ENCODE measurements at places on chromosomes 16 and 17.
A peak's percentile ranks its signal among the peaks of the same experiment; 100 is the strongest.

DNA sequence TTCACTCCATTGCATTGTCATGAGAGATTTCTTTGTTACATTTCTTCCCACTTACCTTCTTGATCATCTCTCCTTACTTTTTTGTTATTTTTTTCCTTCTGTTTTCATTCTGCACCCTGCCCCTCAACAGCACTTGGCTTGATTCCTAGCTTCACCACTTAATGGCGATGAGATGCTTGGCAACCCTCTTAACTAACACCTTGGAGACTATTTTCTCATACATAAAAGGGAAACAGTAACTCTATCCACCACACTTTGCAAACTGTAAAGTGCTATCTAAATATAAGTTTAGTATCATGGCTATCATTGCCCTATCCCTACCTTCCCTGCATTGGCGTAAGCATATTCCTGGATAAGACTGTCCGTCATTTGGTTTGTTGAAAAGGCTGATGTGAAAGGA, 177.3 kb downstream of the SHISA6 start:
- no peak for DNase-seq

DNA sequence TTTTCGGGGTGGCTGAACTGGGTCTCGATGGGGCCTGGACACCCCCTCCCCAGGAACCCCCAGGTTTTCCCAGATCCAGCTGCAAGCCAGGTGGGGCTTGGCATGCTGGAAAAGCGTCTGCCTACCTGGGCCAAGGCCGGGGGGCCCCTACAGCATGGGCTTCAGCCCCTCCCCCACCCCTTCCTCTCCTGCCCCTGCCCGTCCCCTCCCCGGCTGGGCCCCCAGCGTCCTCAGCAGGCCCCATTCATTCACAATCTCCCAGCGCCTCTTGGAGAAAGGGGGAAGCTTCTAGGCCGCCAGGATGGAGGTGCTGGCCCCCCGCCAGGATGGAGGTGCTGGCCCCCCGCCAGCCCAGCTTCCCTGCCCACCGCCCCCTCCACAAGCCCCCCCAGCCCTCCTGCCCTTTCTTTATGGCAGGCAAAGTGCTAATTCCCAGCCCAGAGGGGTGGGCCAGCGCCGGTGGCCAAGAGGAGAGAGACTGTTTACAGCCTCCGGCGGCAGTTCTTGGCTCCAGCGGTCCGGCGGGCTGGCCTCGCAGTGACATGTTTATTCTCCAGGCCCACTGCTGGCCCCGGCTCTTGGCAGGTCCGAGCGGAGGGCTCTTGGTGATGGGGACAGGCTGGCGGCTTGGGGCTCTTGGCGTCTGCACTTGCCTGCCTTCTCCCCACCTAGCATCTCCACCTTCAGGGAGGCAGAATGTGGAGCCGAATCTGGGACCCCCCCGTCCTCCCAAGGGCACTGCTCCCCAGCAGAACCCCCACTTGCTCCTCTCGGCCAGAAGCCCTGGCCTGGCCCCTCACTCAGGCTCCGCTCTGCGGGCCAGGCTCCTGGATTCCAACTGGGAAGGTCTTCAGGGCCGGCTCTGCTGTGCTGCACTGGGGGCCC, 94.4 kb upstream of the CIBAR2 start:
- DNase-seq: no peak

- DNase-seq: no peak
Observed at GRCh38 chr16:50393416-50393815, 24.6 kb upstream of the BRD7 start.

DNA sequence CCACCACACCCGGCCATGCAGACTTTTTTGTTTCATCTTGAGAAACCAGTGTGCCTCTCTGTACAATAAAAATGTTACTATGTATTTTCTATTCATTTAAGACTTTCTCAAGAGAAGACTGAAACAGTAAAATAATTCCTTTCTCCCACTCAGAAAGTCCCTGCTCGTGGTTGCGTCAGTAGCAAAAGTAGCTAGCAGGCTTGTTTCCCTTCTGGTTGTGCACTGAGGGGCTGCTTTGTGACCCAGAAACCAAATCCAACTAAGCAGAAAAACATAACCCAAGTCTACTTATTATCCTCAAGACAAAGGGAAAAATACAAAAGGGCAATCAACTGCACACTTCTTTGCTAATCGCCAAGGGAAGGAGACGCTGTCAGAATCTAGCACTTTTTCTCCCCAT, 3.4 kb upstream of the PNPO start:
- peak; percentile 18 for DNase-seq

- DNase-seq: no peak
Observed at GRCh38 chr16:60166111-60166510, 1432.0 kb upstream of the GOT2 start.

- no peak for DNase-seq
Observed at GRCh38 chr17:8015236-8015956, 13.0 kb downstream of the GUCY2D start.

DNA sequence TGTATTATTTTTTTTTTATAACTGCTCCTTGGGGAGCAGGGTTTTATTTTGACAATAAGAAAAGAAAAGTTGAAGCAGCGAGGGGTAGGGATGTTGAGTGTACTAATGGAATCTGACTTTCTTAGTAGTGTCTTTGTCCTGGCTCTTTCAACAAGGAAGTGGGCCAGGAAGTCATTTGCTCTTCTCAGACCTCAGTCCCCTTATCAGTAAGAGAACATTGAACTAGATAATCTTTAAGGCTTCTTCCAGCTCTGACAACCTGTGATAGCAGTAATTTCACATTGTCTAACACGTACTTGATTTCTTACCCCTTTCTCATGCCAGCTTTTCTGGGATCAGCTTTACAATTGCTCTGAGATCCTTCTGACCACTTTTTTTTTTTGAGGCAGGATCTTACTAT, 8.3 kb downstream of the LIG3 start:
- DNase-seq: no peak

DNA sequence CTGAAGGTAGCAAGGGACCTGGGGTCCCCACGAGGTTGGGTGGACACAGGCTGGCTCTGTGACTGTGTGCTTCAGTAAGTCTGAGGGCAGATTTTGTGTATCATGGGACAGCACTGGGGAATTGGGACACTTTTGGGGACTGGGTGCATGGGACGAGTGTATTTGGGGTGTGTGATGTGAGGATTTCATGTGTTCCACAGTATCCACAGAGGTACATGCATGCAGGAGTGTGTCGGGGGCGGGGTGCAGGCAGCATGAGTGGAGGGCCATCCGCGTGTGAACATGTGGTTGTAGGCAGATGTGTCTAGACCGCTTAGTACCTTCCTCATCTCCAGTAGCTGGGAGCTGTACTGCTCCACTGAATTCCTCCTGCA, 1.1 kb upstream of the DLX3 start:
- no peak for DNase-seq

GRCh38 chr17:43860927-43861622, 14.1 kb downstream of the CD300LG start:
- no peak for DNase-seq

DNA sequence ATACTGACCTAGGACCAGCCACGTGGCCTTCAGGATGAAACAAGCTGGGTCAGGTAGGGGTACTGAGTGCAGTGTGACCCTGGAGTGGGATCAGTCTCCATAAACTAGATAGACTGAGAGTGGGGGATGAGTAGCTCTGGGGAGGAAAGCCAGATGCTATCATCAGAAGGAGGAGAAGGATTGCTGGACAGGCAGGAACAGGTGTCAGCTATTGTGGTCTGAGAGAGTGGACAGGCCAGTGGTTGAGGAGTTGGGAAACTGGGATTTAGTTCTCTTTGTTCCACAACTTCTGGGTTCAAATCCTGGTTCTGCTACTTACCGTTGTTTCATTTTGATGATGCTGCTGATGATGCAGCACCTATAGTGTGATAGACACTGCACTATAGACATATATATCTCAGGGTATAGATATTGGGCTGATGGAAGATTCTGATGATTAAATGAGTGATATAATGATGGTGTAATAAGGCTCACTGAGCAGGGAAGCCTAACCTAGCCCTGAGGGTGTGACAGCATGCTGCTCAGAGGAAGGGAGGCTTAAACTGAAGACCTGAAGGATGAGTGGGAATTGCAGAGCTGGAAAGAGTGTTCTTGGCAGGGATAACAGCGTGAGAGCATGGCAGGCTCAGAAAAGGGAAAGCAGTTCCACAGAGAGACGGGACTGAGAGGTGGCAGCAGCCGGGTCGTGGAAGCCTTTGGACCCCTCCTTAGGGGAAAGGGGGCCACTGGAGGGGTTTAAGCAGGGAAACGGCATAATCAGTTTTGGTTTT, 66.0 kb downstream of the SNX20 start:
- DNase-seq: no peak

DNA sequence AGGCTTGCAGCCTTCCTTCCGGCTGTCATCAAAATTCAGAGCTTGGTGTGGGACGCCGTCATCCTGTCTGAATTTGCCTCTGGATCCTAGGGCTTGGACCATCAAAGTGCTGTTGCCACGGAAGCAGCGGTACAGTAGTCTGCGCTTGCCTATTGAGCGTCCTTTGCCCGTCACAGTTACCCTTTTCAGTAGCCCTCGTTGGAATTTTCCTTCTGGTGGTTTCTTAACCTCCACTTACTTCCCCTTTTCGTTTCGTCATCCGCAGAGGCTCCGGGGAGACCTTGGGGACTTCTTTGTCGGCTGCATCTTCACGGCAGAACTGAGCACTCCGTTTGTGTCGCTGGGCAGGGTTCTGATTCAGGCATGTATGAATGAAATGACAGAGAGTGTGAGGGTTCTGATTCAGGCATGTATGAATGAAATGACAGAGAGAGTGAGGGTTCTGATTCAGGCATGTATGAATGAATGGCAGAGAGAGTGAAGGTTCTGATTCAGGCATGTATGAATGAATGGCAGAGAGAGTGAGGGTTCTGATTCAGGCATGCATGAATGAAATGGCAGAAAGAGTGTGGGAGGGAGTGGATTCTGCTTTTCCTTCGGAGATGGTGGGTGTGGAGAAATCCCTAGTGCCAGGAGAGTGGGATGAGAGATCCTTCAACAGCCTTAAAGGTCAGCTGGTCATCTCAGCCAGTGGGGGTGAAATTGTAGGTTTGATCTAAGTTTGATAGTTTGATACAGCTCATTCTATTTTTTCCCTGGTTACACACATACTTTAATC, 8.0 kb downstream of the TLCD3A start:
- DNase-seq: peak; percentile 94

- peak; percentile 39 for DNase-seq
Observed at GRCh38 chr17:60393840-60394723, 2.1 kb upstream of the USP32 start.

- DNase-seq: no peak
Observed at GRCh38 chr16:23333831-23334456, 31.8 kb downstream of the SCNN1B start.

DNA sequence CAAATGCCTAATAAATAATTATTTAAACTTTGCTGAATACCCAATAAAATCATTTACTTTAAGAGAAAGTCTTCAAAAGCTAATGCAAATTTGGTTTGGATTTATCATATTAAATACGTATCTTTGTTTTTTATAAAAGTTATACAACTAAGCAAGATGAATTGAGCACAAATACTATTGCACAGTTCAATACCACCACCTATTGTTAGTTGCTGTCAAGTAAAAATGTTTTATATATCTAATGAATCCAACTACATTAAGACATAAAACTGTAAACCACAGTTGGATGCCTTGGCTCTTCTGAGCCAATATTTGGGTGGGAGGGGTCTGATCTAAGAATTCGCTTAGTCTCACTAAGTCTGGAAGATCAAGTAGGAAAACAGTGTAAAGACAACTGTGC, 7.7 kb downstream of the FBXL20 start:
- no peak for DNase-seq

GRCh38 chr17:67218385-67218950, 26.5 kb downstream of the HELZ start:
- peak; percentile 15 for DNase-seq

DNA sequence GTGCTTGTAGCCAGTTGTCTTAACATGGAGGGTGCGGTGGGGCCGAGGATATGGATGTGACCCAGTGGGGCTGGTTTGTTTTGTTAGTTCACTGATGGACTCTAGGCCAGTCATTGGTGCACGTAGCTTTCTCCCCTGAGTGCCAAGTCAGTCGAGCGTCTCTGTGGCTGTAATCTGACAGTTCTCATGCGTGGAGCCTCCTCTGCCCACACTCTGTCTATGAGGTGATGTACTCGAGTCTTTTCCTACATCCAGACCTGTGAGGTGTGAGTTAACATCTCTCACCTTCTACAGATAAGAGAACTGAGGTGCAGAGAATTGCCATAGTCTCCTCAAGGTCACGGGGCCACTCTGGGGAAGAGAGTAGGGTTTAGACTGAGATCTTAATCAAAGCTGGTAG, 90.2 kb downstream of the MARCHF10 start:
- DNase-seq: no peak

DNA sequence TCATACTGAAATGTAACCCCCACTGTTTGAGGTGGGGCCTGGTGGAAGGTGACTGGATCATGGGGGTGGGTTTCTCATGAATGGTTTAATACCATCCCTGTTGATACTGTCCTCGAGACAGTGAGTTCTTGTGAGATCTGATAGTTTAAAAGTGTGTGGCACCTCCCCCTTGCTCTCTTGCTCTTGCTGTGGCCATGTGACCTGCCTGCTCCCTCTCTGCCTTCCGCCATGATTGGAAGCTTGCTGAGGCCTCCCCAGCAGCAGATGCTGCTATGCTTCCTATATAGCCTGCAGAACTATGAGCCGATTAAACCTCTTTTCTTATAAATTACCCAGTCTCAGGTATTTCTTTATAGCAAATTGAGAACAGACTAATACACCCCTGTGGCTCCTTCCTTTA, 40.6 kb downstream of the STAT3 start:
- no peak for DNase-seq

GRCh38 chr16:67846320-67847063, at the start of gene NUTF2:
TSS of gene NUTF2 (plus strand) at chr16:67846933. CDS start at chr16:67865131, 18,198 bp downstream.
- peak; percentile 97 for DNase-seq

DNA sequence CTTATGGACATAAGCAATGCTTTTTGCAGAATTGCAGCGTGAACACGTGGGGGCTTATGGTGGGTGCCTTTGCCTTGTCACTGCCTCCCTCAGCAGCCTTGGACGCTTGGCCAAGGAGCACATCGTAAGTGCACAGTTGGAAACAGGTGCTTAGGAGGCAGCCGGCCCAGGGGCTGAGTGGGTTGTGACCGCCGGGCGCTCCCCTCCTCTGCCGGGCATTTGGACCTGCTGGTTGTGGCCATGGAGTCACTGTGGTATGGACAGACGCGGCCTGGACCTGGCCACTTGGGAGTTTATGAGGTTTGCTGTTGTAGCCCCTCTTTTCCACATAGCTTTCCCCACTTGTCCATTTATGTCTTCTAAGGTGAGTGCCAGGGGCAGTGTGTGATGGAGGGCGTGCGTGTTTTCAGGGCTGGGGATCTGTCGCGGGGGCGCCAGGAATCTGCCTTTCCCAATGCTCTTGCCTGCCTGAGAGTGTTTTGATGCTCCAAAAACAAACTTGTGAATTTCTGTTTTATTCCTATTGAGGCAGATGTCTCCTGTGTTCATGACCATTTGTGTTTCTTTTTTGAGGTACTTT, 49.2 kb downstream of the PDPK1 start:
- DNase-seq: no peak

GRCh38 chr17:17748604-17749003, 67.3 kb downstream of the RAI1 start:
- no peak for DNase-seq

GRCh38 chr16:19137201-19138128, 23.7 kb downstream of the ITPRIPL2 start:
- no peak for DNase-seq

GRCh38 chr16:79452671-79453070, 147.9 kb downstream of the MAF start:
- no peak for DNase-seq

GRCh38 chr17:32497431-32498205, 10.8 kb downstream of the CDK5R1 start:
- DNase-seq: no peak

Measured in suppressor macrophage (primary cell).